ENCODE measurements at places on chromosomes 4 and X. TPM values are rescaled to one million over a fixed set of nuclear protein-coding genes. Genes with fewer than 3 reads are reported as not detected.

HTN3 gene
- total RNA-seq = not detected

CLTRN gene
- 0.48 TPM for total RNA-seq

FRG2 gene
- total RNA-seq = not detected

MXRA5 gene
- total RNA-seq = 4.7 TPM

H2BW2 gene
- not detected for total RNA-seq

C4orf51 gene
- total RNA-seq = not detected

DNA sequence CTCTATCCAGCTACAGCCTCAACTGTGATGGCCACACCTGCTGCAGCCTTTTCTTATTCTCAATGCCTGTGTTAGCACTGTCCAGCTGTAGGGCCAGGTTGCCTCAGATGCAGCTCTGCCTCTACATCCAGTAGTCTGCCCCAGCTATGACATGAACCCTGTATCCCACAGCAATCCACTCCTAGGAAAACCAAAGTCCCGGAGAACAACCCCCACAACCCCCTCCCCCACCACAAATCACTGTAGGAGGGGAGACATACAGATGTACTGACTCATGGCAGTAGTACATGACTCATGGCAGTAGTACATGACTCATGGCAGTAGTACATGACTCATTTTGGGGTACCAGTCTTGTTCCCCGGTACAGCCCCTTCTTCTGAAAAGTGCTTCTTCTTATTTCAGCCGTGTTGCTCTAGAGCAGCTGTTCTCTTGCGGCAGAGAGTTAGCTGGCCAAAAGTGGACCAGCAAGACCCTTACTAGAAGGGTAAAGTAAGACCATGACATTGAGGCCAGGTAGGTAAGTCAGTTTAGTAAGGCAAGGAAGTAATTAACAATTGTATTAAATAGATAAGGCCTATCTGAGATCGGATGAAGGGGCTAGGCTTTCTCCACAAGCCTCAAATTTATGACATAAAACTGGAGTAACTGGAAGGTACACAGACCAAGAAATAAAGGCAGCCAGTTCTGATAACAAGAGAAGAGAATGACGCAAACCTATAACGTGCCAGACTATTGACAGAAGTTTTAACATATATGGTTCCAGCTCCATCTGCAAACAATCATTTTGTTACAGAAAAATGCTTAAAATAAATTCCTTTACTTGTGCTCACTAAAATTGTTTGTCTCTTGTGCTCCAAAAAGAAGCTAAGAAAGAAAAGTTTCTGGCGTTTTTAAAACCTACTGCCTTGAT lies 221.4 kb downstream of the TACR3 start:
- DNase-seq = no peak

GRCh38 chrX:106931831-106932491 lies 11.8 kb downstream of the CLDN2 start:
- no peak for DNase-seq

GRCh38 chr4:77922158-77923094 lies 59.8 kb downstream of the MRPL1 start:
- DNase-seq = no peak

- DNase-seq = no peak
Observed at GRCh38 chrX:30060718-30061117, 154.6 kb upstream of the MAGEB2 start.

- no peak for DNase-seq
Observed at GRCh38 chrX:136954930-136955329, 74.4 kb upstream of the RBMX start.

DNA sequence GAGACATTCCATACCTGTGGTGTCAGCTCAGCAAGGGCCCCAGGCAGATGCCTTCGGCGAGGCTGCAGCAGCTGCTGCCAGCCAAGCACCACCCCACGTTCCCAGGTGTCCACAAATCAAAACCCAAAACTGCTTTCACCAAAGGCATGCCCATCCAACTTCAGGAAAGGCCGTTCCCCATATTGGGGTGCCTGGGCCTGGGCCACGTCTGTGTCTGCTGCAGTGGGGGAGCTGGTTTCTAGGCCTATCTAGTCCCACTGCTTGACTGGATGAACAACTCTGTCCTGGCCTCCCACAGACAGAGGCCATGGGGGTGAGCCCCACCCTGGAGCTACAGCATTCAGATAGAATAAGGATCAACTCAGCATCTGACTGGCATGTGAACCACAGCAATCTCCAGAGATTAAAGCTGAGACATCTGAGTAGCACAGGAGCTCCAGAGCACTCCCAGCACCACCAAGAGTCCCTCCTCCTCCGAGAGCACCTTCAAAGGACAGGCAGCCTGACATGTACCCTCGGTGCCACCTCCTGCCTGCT lies 37.0 kb downstream of the NAT8L start:
- DNase-seq = no peak

DNA sequence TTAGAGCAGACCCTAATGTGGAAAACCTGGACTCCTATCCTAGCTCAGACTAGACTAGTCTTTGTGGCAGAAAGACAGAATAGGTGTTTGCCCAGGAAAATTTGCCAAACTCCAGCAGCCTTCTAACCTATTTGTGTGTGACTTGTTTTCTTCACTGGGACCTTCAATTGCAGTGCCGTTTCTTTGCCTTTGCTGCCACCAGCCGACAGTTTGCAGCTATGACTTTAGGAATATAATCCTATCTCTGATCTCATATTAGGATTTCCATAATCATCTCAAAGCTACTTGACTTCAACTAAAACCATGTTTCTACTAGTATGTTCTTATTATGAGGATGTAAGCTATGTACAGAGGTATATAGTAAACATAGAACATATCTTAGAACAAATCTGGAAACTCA lies 60.2 kb upstream of the PGAM4 start:
- DNase-seq = peak; percentile 25

DNA sequence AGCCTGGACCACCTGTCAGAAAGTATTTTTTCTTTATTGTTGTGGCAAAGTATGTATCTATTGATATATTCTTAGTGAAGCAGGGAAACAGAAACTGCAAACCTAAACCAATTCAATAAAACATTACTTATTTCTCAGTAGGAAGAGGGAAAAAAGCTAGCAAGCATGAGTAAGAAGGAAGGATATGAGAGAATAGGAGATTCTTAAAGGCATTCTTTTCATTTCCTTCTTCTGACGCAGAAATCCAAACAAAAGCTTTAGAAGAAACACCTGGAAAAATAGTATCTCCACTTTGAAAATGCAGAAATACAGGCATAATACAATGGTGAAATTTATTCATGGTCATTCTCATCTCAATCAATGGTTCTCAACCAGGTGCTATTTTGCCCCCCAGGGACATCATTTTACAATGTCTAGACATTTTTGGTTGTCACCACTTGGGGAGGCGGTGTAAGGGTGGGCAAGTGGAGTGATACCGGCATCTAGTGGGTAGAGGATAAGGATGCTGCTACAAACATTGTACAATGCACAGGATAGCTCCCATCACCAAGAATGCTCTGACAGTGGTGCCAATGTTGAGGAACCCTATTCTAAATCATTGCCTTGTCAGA lies 21.7 kb upstream of the ATXN3L start:
- no peak for DNase-seq

GRCh38 chrX:20461576-20461975 lies 194.9 kb upstream of the RPS6KA3 start:
- no peak for DNase-seq

DNA sequence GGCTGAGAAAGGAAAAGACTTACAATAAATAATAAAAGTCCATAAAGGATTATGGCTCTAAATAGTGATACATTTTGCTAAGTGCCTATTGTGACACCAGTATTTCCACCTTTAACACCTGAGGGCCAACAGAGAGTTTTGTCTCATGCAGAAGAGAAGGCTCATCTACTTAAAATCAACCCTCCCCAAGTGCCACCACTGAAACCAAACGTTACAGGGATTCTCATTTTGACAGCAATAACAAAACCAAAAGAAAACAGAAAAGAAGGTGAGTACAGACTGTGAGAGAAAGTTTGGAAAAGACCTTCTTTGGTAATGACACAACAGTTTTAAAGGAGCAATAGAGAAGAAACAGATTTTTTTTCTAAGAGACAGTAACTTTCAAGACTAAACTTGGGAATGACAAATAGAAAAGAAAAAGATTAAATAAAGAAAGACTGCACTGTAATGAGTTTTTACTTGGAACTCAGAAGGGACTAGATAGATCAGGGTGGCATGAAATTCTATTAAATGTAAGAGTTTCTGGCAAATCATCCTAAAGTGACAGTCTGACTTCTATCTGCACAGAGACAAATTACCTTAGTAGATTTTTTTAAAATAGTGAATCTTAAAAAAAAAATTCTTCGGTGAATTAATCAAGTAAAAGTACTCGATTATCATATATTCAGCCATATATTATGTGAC lies 109.7 kb downstream of the ZNF827 start:
- DNase-seq = no peak
